ENCODE measurements at places on chromosomes 4 and X.

GRCh38 chr4:119865389-119865788 lies 201.3 kb downstream of the MAD2L1 start:
- no peak for DNase-seq

DNA sequence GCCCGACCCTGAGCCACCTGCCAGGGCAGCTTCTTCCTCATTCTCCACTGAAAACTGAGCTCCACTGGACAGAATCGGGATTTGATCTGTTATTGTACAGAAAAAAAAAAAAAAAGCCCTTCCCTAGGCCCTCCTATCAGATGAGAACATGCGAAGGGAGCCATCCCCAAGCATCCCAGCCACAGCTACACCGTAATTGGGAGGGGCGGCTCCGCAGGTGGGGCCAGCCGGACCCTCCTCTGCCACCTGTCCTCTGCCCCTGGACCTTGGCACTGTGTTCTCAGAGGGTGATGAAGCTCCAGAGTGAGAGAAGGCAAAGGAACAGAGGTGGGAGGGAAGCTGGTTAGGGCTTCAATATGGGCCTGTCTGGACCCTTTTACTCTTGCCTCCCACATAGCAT lies 240.0 kb upstream of the PSAPL1 start:
- DNase-seq, result peak; percentile 42

DNA sequence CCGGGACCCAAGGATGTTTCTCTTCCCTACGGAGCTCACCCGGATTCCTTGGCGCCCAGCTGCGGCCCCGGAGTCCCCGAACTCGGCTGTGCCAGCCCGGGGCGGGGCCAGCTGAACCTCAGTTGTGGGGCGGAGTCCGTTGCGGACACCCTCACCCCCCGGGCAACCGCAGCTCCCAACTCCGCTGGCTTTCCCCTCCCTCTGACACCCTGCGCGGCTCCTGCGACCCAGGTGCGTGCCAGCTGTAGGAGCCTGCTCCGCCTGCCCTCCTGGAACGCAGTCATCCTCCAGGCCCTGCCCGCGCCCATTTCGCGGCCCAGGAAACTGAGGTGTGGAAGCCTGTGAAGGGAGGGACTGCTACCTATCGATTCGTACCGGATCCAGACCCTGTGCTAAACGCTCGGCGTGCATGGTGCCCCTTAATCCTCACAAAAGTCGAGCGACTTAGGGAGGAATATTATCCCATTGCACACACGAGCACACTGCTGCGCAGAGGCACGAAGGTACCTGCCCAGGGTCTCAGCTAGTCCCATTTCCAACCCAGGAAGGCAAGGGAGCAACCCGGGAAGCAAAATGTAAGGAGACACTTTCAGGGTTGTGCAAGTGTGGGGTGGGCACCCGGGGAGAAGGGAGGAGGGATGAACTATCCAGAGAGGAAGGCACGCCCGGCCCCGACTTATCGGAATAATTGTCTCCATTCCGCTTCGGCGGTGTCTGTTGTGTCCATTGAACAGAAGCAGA lies 12.3 kb downstream of the MSX1 start:
- no peak for DNase-seq

DNA sequence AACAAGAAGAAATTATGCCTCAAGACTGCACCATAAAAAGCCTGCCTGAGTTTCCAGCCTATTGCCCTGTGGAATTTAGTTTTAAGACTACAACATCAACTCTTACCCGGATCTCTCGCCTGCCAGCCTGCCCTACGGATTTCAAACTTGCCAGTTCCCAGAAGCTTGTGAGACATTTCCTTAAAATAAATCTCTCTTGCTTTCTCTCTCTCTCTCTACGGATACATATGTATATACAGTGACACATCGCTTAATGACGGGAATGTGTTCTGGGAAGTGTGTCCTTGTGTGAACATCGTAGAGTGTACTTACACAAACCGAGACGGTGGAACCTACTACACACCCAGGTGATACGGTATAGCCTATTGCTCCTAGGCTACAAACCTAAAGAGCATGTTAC lies 79.5 kb downstream of the CLNK start:
- DNase-seq, result no peak

DNA sequence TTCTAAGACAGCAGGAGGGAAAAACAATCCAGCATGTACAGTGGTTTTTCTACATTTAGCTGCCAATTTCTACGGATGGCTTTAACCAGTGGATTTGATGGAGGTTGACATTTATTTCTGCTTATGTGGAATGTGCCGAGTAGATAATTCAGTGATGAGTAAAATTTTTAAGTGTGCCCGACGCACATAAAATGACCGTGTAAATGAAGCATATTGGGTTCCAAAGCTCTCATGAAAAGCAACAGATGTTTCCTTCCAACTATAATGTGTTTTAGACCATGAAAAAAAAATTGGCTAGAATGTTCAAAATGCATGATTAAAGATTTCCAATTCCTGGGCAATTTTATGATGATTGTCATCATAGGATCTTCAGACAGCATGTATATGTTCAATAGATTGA lies 14.1 kb downstream of the INPP4B start:
- DNase-seq, result no peak

DNA sequence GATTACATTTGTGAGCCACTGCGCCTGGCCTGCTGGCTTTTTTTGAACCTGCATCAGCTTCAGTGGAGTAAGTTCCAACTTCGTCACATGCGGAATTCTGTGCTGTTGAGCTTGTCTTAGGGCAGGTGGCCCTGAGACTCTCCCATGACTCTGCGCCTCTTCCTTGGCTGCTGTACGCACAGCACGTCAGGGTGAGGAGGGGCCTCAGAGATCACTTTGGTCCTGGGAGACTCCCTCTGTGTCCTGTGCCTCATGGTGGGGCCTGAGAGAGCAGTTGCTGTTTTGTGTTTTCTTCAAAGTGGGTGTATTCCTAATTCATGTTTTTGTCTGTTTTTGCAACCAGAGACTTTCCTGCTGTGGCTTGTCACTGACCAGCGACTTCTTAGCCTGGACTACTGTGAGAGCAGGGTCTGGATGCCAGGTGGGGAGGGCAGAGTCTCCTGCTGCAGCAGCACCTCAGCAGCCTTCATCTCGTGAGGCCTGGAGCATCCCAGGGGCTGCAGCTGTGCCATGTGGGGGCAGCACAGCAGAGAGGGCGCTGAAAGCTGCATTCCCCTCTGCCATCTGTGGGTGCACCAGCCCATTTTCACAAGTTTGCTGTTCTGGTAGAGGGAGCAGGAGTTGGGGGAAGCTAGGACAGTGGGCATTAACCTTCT lies 107.8 kb downstream of the TNIP2 start:
- DNase-seq, result no peak

DNA sequence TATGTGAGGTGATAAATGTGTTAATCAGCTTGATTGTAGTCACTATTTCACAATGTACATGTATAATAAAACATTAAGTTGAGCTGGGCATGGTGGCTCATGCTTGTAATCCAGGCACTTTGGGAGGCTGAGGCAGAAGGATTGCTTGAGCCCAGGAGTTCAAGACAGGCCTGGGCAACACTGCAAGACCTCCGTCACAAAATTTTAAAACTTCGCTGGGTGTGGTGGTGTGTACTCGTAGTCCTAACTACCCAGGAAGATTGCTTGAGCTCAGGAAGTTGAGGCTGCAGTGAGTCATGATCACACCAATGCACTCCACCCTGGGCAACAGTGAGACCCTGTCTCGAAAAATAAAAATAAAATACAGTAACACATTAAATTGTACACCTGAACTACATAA lies 20.1 kb downstream of the LYAR start:
- no peak for DNase-seq

DNA sequence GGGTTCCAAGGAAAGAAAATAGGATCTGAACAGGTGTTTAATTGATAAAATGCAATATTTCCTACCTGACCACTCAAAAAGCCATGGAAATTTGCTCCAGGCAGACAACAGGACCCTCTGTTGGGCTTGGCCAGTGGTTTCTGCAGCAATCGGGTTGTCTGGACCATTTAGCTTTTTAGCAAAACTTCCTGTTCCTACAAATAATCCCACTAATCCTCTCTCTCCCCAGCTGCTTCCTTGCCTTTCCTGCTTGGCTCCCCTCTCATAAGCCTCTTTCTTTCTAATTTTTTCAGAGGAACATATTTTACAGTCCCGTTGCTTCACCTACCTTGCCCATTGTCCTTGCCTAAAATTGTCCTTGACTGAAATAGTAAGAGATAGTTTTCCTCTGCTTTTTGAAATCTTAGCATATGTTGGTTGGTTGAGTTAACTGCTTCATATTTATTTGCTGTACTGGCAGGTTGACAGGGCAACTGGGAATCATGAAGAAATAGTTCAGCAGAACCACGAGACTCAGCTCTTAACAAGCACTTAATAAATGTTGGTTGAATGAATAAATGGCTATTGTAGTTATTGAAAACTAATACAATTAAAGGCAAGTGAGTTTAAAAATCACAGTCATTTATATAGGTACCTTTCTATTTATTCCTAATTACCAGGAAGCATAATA lies 259.8 kb downstream of the KCNIP4 start:
- no peak for DNase-seq

DNA sequence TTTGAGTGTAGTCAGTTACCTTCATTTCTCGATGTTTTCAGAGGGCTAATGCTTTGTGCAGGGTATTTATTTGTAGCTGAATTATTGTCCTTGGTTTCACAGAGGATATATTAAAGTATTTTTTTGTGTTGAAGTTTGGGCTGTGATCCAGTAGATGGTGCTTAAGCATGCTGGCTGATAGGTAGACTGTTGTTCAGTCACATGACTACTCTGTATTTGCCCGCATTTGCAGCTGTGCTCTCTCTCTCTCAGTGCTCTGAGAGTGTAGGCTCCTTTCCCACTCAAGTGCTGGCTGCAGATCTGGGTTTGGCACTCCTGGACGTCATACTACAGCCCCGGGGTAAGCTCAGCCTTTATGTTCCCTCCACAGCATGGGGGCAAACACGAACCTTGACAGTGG lies 21.7 kb downstream of the RAB40AL start:
- peak; percentile 41 for DNase-seq

- DNase-seq, result no peak
Observed at GRCh38 chrX:44507292-44507691, 35.4 kb downstream of the FUNDC1 start.

- DNase-seq, result no peak
Observed at GRCh38 chr4:27082776-27083175, 222.1 kb downstream of the STIM2 start.

DNA sequence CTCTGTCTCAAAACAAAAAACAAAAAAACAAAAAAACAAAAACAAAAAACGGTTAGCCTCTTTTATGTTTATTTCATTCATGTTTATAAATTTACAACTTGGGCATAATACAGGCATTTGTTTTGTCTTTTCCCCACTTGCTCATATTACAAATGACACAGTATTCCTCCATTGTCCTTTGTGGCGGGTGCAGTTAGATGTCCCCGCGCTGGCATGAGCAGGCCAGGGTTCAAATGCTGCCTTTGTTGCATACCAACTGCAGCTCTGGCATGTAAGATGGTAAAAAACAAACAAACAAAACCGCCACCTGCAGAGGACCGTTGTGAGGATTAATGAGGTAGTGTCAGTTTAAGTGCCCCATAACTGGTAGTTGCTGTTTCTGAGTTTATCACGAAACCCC lies 16.1 kb upstream of the HPF1 start:
- no peak for DNase-seq

- DNase-seq, result no peak
Observed at GRCh38 chrX:123339221-123339905, 155.3 kb downstream of the GRIA3 start.

DNA sequence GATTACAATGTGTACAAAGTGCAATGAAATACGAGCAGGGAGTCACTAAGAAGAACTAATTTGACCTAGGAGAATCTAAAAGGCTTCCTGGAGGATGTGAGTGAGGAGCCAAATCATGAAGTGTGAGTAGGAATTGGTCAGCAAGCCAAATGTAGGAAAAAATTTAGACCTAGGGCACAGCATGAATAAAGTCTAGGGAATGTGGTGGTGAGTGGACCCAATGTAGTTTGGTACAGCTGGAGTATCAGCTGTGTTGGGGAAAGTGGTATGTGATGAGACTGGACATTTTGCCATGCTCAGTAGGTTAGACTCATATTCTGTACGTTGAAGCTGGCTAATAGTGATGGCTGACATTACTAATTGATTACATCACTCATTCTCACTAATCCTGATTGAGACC lies 191.0 kb downstream of the AFF2 start:
- DNase-seq, result no peak

- no peak for DNase-seq
Observed at GRCh38 chrX:3393581-3394111, 47.2 kb upstream of the MXRA5 start.

GRCh38 chrX:16002185-16002584 lies 121.2 kb upstream of the GRPR start:
- DNase-seq, result peak; percentile 4

- DNase-seq, result no peak
Observed at GRCh38 chr4:70943114-70943513, 40.9 kb downstream of the MOB1B start.

GRCh38 chrX:154890990-154891639 lies 5.0 kb downstream of the F8A1 start:
- DNase-seq, result no peak

DNA sequence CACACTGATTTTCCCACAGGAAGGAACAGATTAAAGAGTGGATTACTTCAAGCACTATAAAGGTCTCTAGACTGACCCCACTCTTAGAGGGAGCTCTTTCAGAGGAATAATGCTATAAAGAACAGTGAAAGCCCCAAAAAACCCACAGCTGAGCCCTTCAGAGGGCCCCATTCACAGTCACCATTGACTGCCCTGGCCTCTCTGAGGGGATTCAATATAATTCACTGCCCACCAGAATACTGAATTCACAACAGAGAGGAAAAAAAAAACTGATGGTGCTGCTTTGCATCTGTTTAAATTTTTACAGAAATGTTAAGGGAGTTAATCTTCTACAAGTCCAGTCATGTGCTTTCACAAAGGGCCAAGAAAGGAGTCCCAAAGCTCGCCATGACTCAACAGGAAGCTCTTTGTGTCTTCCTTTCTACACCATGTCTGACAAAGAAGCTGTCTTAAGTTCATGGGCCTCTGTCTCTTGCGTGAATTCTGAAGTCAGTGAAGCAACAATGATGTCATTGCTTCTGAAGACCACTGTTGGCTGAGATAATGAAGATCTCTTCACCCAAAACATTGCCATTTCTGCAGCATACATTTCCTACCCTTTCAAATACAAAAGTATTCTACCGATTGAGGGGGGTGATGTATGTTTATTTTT lies 174.9 kb downstream of the ADAMTS3 start:
- DNase-seq, result no peak

- no peak for DNase-seq
Observed at GRCh38 chrX:41289095-41289494, 44.9 kb upstream of the DDX3X start.

DNA sequence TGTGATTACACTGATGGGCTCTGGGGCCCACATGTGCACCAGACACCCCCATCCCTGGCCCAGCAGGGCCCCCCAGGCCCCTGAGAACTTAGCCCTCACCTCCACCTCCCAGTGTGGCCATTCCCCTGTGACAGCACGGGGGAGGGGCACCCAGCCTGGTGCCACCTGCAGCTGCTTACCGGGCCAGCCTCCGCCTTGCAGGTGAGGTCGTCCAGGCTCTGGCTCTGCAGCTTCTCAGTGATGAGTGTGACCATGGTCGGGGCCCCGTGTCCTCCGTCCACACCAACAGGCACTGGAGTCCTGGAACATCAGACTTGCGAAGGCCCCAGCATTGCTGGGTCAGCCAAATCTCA lies 15.6 kb downstream of the FAM53A start:
- no peak for DNase-seq
